ENCODE measurements at places on chromosomes 5 and 9. TPM values are rescaled to one million over a fixed set of nuclear protein-coding genes. Genes with fewer than 3 reads are reported as not detected.

The C6 gene
- not detected for total RNA-seq

The FOXD4L3 gene
- not detected for total RNA-seq

The PDZD2 gene
- 0.27 TPM for total RNA-seq

The TMEM267 gene
- 18.4 TPM for total RNA-seq

The PLEKHG4B gene
- not detected for total RNA-seq

The APBA1 gene
- 0.13 TPM for total RNA-seq

The ANKRD34B gene
- not detected for total RNA-seq

The DIAPH1 gene
- 212 TPM for total RNA-seq

The INSL6 gene
- not detected for total RNA-seq

The C9orf153 gene
- total RNA-seq, result 0.27 TPM

The SREK1 gene
- total RNA-seq, result 51.1 TPM

The SPATA6L gene
- total RNA-seq, result 0.96 TPM

The FCN1 gene
- total RNA-seq, result 2.3 TPM

DNA sequence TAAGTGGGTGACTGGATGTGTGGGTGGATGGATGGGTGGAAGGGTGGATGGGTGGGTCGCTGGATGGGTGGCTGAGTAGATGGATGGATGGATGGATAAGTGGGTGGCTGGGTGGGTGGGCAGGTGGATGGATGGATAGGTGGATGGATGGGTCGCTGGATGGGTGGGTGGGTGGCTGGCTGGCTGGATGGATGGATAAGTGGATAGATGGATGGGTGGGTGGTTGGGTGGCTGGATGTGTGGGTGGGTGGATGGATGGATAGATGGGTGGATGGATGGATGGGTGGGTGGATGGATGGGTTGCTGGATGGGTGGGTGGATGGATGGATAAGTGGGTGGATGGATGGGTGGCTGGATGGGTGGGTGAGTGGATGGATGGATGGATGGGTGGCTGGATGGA, 27.3 kb upstream of the CEP72 start:
- no peak for DNase-seq

- DNase-seq, result no peak
Measured at GRCh38 chr9:74498621-74499095, 1.5 kb downstream of the RORB start.

- DNase-seq, result no peak
Measured at GRCh38 chr5:89396278-89396954, 513.4 kb upstream of the MEF2C start.

- DNase-seq, result no peak
Measured at GRCh38 chr5:114296191-114296590, 65.7 kb upstream of the KCNN2 start.

DNA sequence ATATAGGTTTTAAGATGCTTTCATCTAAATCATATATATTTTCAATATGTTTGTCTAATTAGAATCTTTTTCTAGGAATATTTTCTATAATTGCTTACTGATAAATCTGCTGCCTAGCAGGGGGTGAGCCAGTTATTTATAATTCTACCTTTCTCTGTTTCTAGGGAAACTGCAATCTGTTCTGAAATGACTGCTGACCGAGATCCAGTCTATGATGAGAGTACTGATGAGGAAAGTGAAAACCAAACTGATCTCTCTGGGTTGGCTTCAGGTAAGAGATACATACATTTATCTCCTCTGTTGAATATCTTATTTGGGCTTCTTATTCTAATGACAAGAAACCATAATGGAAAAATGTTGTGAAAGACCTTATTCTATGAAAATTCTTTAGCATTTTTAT, 127.3 kb downstream of the XRCC4 start:
- DNase-seq, result no peak

GRCh38 chr5:53882006-53882675, 321.7 kb downstream of the NDUFS4 start:
- no peak for DNase-seq

- no peak for DNase-seq
Measured at GRCh38 chr9:34869390-34869789, 88.7 kb upstream of the PHF24 start.

GRCh38 chr5:154421868-154422267, 23.9 kb upstream of the SAP30L start:
- DNase-seq, result no peak

DNA sequence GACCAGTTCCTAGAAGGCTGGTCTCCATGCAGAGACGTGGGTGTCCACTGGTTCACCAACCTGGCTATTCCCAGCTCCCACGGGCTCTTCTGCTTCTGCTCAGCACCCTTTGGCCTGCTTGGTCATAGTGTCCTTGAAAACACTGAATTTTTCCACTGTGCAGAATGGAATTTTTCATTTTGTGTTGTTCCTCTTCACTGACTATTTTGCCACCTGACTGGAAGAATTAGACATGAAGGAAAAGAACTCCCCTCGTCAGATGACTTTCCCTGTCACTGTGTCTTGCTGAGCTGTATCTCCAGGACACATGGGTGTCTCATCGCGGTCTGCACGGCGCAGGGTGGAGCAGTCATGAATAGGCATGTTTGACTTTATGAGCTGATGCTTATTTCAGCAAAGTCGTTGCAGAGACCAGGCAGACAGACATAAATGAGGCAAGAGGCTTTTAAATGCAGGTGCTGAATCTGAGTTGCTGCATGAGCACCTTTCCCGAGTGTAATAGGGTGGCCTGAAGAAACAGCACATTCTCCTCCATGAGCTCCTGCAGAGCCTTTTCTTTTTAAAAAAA, 50.2 kb upstream of the SEMA4D start:
- DNase-seq, result no peak

- DNase-seq, result no peak
Measured at GRCh38 chr5:91074615-91075014, 308.5 kb downstream of the ARRDC3 start.

DNA sequence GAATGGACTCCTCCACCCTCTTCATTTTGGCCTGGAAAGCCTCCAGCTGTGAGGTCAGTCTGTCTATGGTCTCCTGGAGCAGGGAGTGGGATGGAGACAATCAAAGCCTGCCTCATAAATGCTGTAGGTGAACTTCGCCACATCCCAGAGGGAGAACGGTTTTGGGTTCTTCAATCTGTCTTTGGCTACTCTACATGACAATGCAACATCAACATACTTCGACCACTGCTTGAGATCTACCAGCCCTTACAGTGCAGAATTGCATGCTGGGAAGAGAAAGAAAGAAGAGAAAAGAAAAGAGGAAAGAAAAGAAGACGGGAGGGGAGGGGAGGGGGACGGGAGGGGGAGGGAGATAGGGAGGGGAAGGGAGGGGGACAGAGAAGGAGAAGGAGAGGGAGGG, 28.5 kb upstream of the ANXA6 start:
- DNase-seq, result no peak

DNA sequence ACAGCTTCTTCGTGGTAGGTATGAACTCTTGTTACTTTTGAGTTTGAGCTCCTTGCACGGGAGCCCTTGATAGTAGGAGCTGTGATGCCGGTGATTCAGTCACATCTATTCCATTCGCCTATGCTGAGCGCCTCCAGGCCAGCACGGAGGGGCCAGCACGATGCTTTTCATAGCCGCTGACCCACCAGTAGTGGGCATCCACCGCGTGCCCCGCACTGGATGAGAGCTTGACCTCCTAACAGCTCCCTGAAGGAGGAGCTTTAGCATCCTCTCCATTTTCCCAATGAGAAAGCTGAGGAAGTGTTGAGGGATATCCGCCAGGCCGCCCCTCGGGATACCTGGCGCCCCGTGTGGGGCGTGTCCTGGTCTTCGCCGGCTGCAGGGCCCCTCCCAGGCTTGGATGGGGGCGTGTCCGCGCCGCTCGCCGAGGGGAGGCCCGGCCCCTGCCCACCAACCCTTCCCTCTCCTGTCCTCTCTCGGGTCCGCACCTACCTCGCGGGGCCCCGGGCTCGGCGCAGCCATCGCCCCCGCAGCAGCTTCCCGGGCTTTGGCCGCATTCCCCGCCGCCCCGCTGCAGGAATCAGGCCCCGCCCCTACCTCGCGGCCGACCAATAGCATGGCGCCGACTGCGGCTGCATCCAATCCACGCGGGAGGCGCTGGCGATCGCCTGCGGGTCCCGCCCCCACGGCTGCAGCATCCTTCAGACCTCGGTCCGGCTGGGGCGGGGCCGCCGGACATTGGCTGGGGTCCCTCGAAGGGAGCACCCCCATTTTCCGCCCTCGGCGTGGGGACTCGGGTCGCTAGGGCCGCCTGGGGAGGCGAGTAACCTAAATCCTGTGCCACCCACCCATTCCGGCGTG, at the start of gene PIP5KL1:
PIP5KL1 (minus strand) TSS at position 547 of the 861 bp plus-strand sequence; CDS start at position 522, 25 bp downstream.
- peak; percentile 75 for DNase-seq

GRCh38 chr9:135567311-135567710, 5.8 kb downstream of the PAEP start:
- peak; percentile 8 for DNase-seq

- DNase-seq, result no peak
Measured at GRCh38 chr5:143231973-143232812, 171.3 kb downstream of the NR3C1 start.

DNA sequence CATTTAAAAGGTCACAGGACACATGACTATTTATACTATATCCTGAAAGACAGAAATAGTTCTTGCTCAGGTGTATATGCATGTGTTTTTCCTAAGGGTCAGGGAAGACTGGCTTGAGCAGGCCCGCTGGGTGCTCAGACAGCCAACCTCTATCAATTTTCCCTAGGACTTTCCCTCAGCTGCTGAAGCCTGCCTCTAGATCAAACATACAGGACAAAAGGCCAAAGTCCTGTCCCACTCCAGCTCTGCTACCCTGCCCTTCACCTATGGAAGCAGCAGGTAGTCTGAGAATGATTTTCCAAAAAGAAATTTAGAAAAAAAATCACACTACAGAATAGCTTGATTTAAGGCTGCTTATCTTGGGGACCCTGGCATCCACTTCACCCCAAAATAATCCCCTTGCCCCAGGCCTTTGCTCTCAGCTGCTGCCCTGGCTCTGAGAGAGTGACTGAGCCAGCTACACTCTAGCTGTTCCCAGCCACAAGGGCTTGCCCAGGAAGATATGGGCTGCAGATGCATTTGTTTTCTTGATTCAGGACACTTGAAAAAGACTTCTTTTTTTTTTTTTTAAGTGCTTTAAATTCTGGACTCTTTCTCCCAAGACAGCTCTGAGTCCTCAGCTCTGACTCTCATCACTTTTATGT, 42.5 kb downstream of the KLHL3 start:
- no peak for DNase-seq

- no peak for DNase-seq
Measured at GRCh38 chr5:54553659-54554207, 36.2 kb downstream of the SNX18 start.

DNA sequence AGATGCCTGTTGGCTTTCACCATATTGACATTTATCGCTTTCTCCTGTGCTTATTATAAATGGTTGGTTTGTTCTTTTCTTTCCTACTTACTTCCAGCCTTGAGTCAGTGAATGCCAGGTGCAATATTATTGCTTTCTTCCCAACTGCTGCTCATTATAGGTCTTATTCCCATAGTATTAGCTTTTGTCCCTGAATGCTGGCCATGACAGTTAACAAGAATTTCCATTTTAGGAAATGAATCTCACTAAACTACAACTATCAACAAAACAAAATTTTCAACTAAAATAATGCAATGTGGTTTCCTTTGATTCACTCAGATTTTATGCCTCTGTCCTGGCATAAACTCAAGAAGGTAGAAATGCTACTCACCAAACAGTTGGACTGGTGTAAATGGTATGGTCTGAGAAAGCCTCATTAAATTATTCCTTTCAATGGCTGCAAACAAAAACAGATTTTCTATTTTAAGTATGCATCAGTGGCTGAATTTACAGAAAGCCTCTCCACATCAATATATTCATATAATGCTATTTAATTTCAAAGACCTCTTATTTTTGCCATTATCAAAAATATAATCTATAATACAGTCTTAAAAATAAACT, 145.4 kb downstream of the TRPM6 start:
- DNase-seq, result no peak

DNA sequence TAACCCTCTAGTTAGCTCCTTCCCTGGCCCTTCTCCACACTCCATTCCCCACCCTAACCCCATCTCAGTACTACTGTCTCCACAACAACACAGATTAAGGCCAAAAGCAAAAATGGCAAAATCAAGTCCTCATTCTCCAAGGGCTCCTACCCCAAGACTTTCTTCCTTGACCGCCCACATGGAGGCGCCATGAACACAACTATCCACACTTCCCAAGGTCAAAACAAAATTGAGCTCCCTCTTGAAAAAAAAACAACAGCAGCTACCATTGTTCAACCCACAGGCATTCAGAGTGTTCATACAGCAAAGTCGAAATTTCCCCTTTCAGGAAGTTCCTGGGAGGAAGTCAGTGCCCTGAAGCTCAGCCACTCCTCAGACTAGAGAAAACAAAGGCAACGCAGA, 54.4 kb downstream of the GNAQ start:
- peak; percentile 59 for DNase-seq

DNA sequence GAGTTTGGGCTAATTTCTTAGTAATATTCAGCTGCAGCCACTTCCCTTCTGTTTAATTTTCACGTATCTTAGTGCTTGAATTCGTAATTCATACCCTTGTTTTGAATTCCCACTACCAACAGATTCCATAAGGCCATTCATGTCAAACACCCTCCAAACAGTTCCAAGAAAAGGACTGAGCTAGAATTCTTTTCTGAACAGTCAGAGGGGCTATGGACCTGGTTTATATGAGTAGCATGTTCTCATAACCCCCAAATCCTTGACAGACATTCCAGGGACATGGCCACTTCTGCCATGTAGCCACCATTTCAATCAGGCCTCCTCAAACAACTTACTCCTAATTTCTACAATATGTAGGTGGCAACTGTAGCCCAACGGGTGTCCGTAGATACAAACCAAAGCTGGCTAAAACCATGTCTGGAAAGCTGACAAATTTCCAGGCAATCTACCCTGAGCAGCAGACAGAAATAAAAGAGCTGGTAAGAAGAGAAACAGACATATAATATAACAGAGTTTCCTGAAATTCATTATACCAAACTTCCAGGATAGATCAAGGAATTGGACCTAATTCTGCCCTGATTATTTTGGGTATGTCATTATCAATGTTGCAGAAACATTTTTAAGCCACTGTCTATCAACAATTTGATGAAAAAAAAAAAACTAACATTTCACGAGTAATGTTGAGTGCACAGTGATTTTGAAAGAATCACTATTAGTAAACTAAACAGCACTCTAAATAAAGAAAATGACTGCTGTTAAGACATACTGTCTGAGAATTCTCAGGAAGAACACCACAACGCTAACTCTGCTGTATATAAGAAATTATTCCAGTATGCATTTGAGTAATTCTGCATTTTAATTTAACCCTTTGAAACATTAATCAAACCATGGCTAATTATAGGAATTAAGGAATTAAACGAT, 40.7 kb downstream of the EBF1 start:
- no peak for DNase-seq

GRCh38 chr5:127652952-127653611, 4.2 kb downstream of the CTXN3 start:
- DNase-seq, result no peak

DNA sequence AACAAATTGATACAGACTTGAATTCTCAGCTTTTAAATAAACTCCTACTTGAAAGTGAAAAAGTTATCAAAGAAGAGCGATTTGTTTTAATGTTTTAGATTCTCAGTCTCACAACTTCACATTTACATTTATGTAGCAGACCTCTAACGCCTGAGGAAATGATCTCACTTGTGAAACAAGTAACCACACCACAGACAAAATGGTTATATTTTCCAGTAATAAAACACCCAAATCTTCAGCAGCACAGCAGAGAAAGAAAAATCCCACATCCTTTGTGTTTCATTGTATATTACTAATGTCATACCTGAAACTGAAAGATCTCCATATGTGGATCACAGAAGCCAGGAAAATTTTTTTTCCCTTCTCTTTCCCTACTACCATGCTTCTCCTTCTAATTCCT, 29.8 kb upstream of the GZMA start:
- no peak for DNase-seq
